ENCODE measurements at places on chromosomes 16 and 17.

DNA sequence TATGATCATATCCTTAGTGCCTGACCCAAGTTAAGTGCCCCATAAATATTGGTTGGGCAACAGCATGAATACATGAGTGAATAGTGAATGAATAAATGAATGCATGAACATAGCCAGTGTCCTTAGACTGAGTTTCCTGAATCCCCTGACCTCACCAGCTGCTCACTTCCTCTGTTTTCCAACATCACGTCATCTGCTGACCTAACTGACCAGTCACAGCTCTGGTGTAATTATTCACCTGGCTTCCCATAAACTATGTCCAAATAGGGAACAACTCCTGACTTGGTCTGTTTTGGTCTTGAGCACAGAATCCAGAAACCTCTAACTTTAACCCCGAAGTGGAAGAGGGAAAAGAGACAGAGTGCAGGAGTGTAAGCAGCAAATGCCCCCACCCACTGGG, 83.4 kb downstream of the ASIC2 start:
- H3K4me1 ChIP-seq = no peaks in the 10 kb centered on the region
- no peaks in the 10 kb centered on the region for H3K36me3 ChIP-seq
- H3K4me3 ChIP-seq = no peak overlapping the region
- H3K27me3 ChIP-seq = peaks cover 60% of the 10 kb centered on the region
- no peak overlapping the region for H3K27ac ChIP-seq

- H3K4me3 ChIP-seq = no peak overlapping the region
- DNase-seq = no peak
- no peaks in the 10 kb centered on the region for H3K27me3 ChIP-seq
- no peak overlapping the region for H3K27ac ChIP-seq
Observed at GRCh38 chr16:85220125-85220839, 108.0 kb upstream of the CIBAR2 start.

- H3K27me3 ChIP-seq = peaks cover 11% of the 10 kb centered on the region
- no peak for DNase-seq
- H3K36me3 ChIP-seq = no peaks in the 10 kb centered on the region
- H3K4me1 ChIP-seq = no peaks in the 10 kb centered on the region
- no peak overlapping the region for H3K4me3 ChIP-seq
Observed at GRCh38 chr17:20103454-20104446, 94.6 kb downstream of the SPECC1 start.

GRCh38 chr17:2687074-2687418, 24.5 kb downstream of the CLUH start:
- H3K27me3 ChIP-seq = no peaks in the 10 kb centered on the region
- DNase-seq = no peak
- H3K36me3 ChIP-seq = peaks cover 33% of the 10 kb centered on the region
- peaks cover 14% of the 10 kb centered on the region for H3K4me1 ChIP-seq
- H3K27ac ChIP-seq = peak overlapping the region; percentile 86

GRCh38 chr16:4443986-4444385, 18.3 kb downstream of the DNAJA3 start:
- no peak overlapping the region for H3K4me3 ChIP-seq
- peaks cover 81% of the 10 kb centered on the region for H3K36me3 ChIP-seq
- H3K4me1 ChIP-seq = no peaks in the 10 kb centered on the region
- no peaks in the 10 kb centered on the region for H3K27me3 ChIP-seq
- no peak for DNase-seq

- no peak for DNase-seq
- no peak overlapping the region for H3K27ac ChIP-seq
- no peaks in the 10 kb centered on the region for H3K4me1 ChIP-seq
- H3K27me3 ChIP-seq = peaks cover 16% of the 10 kb centered on the region
Observed at GRCh38 chr16:85210423-85211169, 98.3 kb upstream of the CIBAR2 start.

GRCh38 chr16:31507929-31508705, at the start of gene RUSF1:
TSS of gene RUSF1 (minus strand) at chr16:31508391. CDS start at chr16:31508373, 18 bp downstream.
- peak; percentile 59 for DNase-seq
- H3K4me1 ChIP-seq = peaks cover 42% of the 10 kb centered on the region
- H3K36me3 ChIP-seq = peaks cover 9% of the 10 kb centered on the region
- no peaks in the 10 kb centered on the region for H3K27me3 ChIP-seq

DNA sequence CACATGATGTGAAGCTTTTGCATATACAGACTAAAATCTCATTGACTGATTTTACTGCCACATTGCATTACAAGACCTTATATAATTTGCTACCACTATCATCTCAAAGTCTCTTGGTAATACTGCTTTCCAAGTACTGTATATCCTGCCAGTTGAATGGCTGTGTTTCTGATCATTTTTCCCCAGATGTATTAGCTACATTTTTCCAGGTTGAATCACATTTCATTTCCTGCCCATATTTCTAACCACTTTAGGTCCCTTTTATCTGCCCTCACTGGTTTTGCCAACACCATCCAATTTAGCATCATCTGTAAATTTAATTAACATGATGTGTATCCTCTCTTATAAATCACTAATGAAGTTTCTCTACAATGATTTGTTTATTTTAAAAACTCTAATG, 365.7 kb upstream of the PMFBP1 start:
- no peaks in the 10 kb centered on the region for H3K36me3 ChIP-seq
- no peak overlapping the region for H3K4me3 ChIP-seq
- DNase-seq = no peak
- H3K27me3 ChIP-seq = no peaks in the 10 kb centered on the region

- DNase-seq = no peak
- H3K4me1 ChIP-seq = peaks cover 2% of the 10 kb centered on the region
- peaks cover 8% of the 10 kb centered on the region for H3K36me3 ChIP-seq
- H3K4me3 ChIP-seq = no peak overlapping the region
- no peak overlapping the region for H3K27ac ChIP-seq
- no peaks in the 10 kb centered on the region for H3K27me3 ChIP-seq
Observed at GRCh38 chr17:64166876-64167275, 36.9 kb upstream of the ERN1 start.

DNA sequence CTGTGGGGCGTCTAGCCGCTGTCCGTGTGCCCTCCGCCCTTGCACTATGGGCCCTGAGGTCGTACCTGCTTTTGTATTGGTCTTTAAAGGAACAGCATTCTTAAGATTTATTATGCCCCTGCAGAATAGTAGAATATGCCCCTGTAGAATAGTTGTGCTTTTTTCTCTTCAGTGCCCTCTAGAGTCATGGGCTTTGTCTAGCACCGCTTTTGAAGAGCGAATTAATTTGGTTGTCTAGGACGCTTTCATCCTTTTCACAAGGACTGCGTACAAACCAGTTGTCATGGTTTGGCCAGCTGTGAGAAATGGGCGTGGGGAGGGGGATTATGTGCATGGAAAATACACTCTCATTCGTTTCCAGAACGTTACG, 621 bp downstream of the CEP95 start:
- H3K36me3 ChIP-seq = peaks cover 78% of the 10 kb centered on the region
- H3K4me3 ChIP-seq = peak overlapping the region; percentile 100
- peaks cover 55% of the 10 kb centered on the region for H3K4me1 ChIP-seq
- peak overlapping the region; percentile 100 for H3K27ac ChIP-seq
- H3K27me3 ChIP-seq = no peaks in the 10 kb centered on the region

GRCh38 chr17:9959377-9959981, 54.4 kb upstream of the RCVRN start:
- no peak overlapping the region for H3K27ac ChIP-seq
- peaks cover 8% of the 10 kb centered on the region for H3K27me3 ChIP-seq
- no peak for DNase-seq
- peaks cover 6% of the 10 kb centered on the region for H3K4me1 ChIP-seq

- H3K4me1 ChIP-seq = peaks cover 33% of the 10 kb centered on the region
- peaks cover 8% of the 10 kb centered on the region for H3K36me3 ChIP-seq
- H3K4me3 ChIP-seq = peak overlapping the region; percentile 79
- H3K27me3 ChIP-seq = peaks cover 11% of the 10 kb centered on the region
Observed at GRCh38 chr17:385178-385835, 32.7 kb upstream of the RPH3AL start.

- H3K27ac ChIP-seq = peak overlapping the region; percentile 95
- H3K36me3 ChIP-seq = peaks cover 25% of the 10 kb centered on the region
- DNase-seq = no peak
- H3K27me3 ChIP-seq = no peaks in the 10 kb centered on the region
Observed at GRCh38 chr17:75518983-75519537, 2.7 kb downstream of the TSEN54 start.

DNA sequence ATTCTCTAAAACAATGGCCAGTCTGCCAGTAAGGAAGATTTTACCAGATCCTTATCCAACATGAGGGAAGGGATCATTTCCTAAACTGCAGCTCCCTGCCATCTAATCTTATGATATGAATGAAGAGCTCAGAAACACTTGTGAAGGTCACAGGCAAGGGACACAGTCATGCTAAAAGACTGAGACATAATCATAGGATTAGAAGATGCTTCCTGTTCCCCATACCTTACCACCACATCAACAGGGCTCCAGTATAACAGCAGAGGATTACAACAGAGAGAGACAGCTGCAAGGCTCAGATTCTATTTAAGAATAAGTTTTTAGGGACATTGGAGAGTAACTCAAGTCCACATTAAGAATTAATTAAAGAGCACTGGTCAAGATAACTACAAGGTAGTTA, 93.3 kb downstream of the BRIP1 start:
- peaks cover 5% of the 10 kb centered on the region for H3K4me1 ChIP-seq
- DNase-seq = no peak
- no peak overlapping the region for H3K27ac ChIP-seq
- H3K36me3 ChIP-seq = no peaks in the 10 kb centered on the region

GRCh38 chr16:49859125-49859811, 3.4 kb upstream of the ZNF423 start:
- H3K27ac ChIP-seq = no peak overlapping the region
- H3K27me3 ChIP-seq = peaks cover 41% of the 10 kb centered on the region
- H3K4me1 ChIP-seq = peaks cover 1% of the 10 kb centered on the region
- H3K4me3 ChIP-seq = peak overlapping the region; percentile 55
- DNase-seq = no peak

DNA sequence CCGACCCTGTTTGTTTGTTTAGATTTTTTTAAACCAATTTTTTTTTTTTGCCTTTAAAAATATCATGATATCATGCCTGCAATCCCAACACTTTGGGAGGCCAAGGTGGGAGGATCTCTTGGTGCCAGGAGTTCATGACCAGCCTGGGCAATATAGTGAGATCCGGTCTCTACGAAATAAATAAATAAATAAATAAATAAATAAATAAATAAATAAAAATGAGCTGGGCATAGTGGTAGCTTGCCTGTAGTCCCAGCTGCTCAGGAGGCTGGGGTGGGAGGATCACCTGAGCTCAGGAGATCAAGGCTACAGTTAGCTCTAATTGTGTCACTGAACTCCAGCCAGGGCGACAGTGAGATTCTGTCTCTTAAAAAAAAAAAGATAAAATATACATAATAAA, 8.1 kb upstream of the IGF2BP1 start:
- no peak overlapping the region for H3K4me3 ChIP-seq
- no peak overlapping the region for H3K27ac ChIP-seq
- peaks cover under 1% of the 10 kb centered on the region for H3K36me3 ChIP-seq
- peaks cover 72% of the 10 kb centered on the region for H3K27me3 ChIP-seq
- H3K4me1 ChIP-seq = no peaks in the 10 kb centered on the region

GRCh38 chr17:75249564-75249963, 11.8 kb downstream of the GGA3 start:
- peak overlapping the region; percentile 70 for H3K4me3 ChIP-seq
- DNase-seq = no peak
- peaks cover 23% of the 10 kb centered on the region for H3K36me3 ChIP-seq
- no peaks in the 10 kb centered on the region for H3K27me3 ChIP-seq
- H3K27ac ChIP-seq = peak overlapping the region; percentile 88

- H3K4me1 ChIP-seq = no peaks in the 10 kb centered on the region
- H3K36me3 ChIP-seq = no peaks in the 10 kb centered on the region
- no peaks in the 10 kb centered on the region for H3K27me3 ChIP-seq
- DNase-seq = no peak
- H3K4me3 ChIP-seq = no peak overlapping the region
Observed at GRCh38 chr16:72291121-72291520, 119.2 kb upstream of the PMFBP1 start.

GRCh38 chr16:16778332-16778731, 399.4 kb downstream of the NPIPA7 start:
- H3K4me1 ChIP-seq = no peaks in the 10 kb centered on the region
- H3K27me3 ChIP-seq = peaks cover 40% of the 10 kb centered on the region
- no peak overlapping the region for H3K27ac ChIP-seq

DNA sequence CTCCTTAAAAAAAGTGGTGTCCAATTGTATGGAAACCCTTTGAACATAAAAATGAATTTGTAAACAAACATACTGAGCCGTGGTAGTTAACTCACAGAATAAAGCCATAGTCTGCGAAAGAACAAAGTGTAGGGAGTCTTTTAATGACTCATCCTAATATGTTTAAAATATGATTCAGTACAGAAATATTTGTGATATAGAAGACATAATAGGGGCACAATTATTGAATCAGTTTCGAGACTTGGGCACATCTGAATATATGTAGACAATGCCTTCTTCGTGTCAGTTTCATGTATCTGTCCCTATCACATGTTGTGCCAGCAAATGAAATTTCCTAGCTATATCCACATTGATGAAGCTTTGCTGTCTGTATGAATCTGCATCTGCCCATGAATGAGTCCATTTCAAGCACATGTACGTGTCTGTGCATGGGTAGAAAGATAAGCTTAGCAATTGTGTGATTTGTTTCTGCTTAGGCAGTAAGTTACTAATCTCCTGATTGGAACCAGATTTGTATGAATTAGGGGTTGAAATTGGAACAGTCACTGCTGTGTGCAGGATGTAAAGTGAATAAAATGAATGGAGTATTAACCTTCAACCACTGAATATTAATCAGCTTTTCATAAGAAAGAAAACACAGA, 112.5 kb upstream of the SOX9 start:
- H3K36me3 ChIP-seq = no peaks in the 10 kb centered on the region
- no peak overlapping the region for H3K27ac ChIP-seq
- H3K27me3 ChIP-seq = no peaks in the 10 kb centered on the region
- no peaks in the 10 kb centered on the region for H3K4me1 ChIP-seq

DNA sequence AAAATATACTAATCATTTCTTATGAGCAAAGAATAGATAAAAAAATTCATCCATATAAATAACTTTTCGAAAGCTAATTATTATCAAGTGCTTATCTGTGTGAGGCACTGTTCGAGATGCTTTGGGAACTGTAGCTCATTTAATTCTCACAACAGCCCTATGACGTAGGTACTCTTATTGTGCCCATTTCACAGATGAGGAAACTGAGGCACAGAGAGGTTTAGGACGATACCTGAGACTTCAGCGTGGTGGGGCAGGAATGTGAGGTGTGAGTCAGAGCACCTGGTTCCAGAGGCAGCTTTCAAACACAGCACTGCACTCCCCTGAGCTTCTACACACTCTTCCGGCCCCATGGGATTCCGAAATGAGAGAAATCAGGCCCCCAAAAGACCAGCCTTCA, 185.8 kb upstream of the HSBP1 start:
- no peaks in the 10 kb centered on the region for H3K4me1 ChIP-seq
- no peak overlapping the region for H3K27ac ChIP-seq
- H3K4me3 ChIP-seq = no peak overlapping the region
- no peak for DNase-seq
- no peaks in the 10 kb centered on the region for H3K36me3 ChIP-seq
- peaks cover 3% of the 10 kb centered on the region for H3K27me3 ChIP-seq

GRCh38 chr17:79332011-79332554, 257.5 kb downstream of the ENGASE start:
- no peaks in the 10 kb centered on the region for H3K36me3 ChIP-seq
- H3K27ac ChIP-seq = no peak overlapping the region
- no peaks in the 10 kb centered on the region for H3K4me1 ChIP-seq
- DNase-seq = no peak
- H3K27me3 ChIP-seq = peaks cover 82% of the 10 kb centered on the region
- no peak overlapping the region for H3K4me3 ChIP-seq

- H3K4me3 ChIP-seq = no peak overlapping the region
- H3K27ac ChIP-seq = no peak overlapping the region
- no peaks in the 10 kb centered on the region for H3K4me1 ChIP-seq
Observed at GRCh38 chr17:77196251-77196650, 55.5 kb downstream of the SEC14L1 start.

GRCh38 chr17:8226536-8227237, 16.3 kb upstream of the AURKB start:
- H3K27me3 ChIP-seq = peaks cover 23% of the 10 kb centered on the region
- peaks cover 79% of the 10 kb centered on the region for H3K36me3 ChIP-seq
- H3K4me1 ChIP-seq = peaks cover 65% of the 10 kb centered on the region
- H3K4me3 ChIP-seq = peak overlapping the region; percentile 77

All from central memory CD8-positive, alpha-beta T cell (primary cell).